ENCODE measurements at places on chromosomes 1 and 21.

- no peak for DNase-seq
These were observed 48.9 kb downstream of the INKA2 start for GRCh38 chr1:111690306-111690617.

DNA sequence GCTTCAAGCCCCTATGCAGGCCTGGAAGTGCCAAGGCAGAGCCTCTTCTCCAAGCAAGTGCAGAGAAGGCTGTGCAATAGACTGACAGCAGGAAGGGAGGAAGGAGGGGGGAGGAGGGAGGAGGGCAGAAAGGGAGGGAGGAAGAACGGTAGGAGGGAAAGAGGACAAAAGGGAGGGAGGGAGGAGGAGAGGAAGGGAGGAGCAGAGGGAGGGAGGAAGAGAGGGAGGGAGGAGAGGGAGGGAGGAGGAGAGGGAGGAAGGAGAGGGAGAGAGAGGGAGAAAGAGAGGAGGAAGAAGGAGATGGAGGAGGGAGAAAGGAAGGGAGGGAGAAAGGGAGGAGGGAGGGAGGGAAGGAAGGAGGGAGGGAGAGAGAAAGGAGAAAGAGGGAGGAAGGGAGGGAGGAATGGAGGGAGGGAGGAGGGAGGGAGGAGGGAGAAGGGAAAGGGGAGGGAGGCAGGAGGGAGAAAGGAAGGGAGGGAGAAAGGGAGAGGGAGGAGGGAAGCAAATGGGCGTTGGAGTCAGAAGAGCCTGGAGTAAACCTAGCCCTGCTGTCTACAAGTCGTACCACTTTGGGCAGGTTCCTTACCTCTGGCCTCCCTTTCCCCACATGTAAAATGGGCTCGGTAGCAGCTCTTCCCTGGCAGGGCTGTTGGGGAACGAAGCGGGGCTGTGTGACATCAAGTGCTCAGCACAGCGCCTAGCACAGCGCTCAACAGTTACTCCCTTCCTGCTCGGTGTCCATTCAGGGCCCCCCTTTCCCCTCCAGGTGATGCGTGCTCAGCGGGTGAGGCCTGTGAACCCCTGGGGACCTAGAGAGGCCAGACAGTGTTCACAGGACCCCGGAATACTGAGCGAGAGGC lies 244.6 kb downstream of the NPHP4 start:
- DNase-seq, result no peak

DNA sequence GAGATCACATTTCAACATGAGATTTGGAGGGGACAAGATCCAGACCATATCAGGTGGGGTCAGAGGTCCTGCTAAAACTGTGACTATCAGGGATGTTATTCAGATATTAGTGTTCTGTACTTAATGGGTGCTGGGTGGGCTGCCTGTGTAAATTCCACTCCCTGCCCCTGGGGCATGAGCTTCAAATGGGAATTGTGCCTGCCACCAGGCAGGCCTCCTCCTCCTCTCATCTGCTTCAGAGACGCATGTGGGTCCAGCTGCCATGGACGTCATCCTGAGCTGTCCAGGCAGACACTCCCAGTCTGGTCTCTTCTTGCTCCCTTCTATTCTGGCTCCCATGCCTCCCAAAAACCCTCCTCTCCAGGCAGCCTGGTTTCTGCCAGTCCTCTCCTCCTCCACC lies 10.4 kb downstream of the QSOX1 start:
- no peak for DNase-seq

- no peak for DNase-seq
These were observed 12.8 kb downstream of the RGL1 start for GRCh38 chr1:183817576-183818288.
